ENCODE measurements at places on chromosomes 1 and 21.

GRCh38 chr1:215111916-215112315 lies 29.4 kb downstream of the KCNK2 start:
- no peak for DNase-seq

- DNase-seq = no peak
Measured at GRCh38 chr1:28986306-28986910, 72.0 kb downstream of the EPB41 start.

DNA sequence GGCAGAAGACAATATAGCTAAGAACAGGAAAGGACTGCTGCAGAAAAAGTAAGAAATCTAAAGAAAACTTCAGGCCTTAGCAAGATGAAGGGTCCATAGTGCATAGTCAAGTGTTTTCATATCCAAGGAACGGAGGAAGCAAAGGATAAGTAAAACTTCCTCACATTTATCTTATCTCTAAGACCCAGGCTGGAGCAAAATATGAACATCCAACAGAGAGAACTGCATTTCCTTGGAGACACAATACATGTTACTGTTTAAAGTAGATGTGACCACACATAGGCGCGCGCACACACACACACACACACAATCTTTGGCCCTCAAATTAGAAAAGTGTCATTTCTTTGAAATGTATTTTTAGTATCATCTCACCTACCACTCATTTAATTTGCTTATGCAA lies 66.7 kb downstream of the TTLL7 start:
- DNase-seq = no peak

GRCh38 chr1:164265232-164265631 lies 293.8 kb upstream of the PBX1 start:
- no peak for DNase-seq

DNA sequence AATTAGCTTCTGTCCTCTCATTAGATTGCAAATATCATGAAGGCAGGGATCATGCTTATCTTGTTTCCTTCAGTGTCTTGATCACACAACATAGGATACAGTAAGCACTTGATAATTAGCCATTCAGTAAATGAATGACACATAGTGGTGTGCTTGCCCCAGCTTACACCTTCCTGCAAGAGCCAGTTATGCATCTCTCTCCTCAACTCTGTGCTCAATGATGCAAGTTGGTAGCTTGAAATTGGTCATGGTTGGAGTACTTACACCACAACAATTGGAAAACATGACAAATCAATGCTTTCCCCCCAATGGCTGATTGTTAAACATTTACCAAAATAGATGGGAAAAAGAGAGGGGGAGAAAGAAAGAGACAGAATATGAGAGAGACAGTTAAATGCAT lies 129.2 kb downstream of the NUF2 start:
- no peak for DNase-seq

All from DMS79 (cell line).